ENCODE measurements at places on chromosomes 1 and 21.
A peak's percentile ranks its signal among the peaks of the same experiment; 100 is the strongest.

DNA sequence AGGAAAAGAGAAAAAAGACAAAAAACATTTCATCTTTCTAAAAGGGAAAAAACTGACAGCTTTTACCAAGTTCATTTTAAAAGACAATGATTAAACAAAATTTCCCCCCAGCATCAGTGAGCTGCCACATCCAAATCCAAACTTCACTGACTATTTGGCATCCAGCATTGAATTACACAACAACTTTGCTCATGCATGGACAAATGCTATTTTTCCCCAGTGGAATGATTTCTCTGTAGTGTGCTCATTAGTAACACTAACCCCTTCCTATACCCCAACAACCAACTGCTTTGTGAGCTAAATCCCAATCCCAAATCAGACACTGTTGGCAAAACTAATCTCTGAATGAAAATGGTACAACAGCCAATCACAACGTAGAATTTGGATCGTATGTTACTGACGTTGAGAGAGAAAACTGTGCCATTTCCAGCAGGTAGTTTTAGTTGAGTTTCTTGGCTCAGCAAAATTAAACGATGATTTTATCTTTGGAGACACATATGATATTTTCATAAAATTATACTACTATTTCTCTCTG lies 37.9 kb downstream of the PIK3R3 start:
- no peak for DNase-seq

GRCh38 chr1:200107004-200107470 lies 79.5 kb downstream of the NR5A2 start:
- DNase-seq = no peak

- peak; percentile 22 for DNase-seq
Observed at GRCh38 chr1:61253059-61253735, 170.8 kb downstream of the NFIA start.

DNA sequence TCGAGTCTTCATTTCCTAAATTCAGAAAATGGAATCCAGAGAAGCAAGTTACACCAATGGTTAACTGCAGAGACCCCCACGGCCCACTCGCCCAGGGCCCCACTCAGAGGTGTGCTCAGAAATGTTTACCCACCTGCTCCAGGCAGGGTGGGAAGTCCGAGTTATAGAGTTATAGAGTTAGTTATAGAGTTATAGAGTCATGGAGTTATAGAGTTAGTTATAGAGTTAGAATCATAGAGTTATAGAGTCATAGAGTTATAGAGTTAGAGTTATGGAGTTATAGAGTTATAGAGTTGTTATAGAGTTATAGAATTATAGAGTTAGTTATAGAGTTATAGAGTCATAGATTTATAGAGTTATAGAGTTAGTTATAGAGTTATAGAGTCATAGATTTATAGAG lies 31.7 kb downstream of the UBASH3A start:
- DNase-seq = no peak

DNA sequence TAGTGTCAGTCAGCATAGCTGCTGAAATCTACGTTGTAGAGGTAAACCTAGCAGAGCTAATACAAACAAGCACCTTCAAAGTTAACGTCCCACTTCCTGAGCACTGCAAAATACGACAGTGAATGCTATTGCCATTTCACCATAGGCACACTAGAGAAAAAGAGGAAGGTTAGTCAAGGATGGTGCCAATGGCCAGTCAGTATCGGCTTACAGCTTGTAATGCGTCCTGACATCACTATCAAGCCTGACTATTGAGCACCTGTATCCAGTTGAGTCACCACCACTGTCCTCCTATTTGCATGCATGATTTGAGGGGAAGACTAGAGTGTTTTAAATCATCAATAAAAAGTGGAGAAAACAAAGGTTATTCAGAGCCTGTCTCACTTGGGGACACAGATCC lies 34.4 kb downstream of the NUCKS1 start:
- DNase-seq = no peak

DNA sequence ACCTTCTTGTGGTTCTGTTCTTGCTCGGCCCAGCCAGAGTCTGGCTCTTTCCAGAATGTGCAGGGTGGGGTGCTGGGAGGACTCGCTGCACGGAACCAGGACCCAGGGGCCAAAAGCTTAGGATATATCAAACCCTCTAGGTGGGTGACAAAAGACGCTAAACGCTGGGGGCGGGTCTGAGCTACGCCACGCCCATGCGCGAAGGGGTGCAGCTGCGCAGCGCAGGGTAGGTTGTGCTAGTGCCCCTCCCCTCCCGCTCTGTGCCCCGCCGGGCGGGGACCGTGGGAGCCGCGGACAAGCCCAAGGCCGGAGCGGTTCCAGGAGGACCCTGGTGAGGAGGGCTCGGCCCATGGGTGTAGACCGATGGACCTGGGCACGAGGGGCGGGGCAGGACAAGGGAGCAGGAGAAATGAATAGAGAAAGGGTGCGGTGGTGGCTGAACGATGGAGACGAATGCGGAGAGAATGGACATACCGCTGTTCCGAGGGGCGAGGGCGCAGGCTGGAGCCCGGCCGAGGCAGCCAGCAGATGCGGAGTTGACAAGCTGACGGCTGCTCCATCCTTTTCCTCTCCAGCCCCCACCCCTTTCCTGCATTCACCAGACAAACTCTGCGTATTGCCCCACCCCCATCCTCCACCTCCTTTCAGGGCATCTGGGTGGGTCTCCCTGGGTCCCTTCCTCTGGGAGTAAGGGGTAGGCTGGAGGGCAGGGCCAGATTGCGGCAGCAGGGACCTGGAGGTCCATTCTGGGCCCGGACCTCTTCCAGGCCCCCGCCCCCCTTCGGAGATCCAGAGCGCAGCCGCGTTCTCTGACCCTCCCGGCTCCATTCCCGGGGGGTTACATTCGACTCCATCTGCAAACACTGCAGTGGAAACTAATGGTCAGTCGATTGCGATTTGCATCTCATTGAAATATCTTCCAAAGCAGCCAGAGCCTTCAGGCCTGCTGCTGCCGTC lies at the start of gene RUSC1:
Gene RUSC1 (plus strand): TSS at position 234 of the 957 bp plus-strand sequence. CDS start 880 bp downstream, outside the sequence.
- DNase-seq = no peak

DNA sequence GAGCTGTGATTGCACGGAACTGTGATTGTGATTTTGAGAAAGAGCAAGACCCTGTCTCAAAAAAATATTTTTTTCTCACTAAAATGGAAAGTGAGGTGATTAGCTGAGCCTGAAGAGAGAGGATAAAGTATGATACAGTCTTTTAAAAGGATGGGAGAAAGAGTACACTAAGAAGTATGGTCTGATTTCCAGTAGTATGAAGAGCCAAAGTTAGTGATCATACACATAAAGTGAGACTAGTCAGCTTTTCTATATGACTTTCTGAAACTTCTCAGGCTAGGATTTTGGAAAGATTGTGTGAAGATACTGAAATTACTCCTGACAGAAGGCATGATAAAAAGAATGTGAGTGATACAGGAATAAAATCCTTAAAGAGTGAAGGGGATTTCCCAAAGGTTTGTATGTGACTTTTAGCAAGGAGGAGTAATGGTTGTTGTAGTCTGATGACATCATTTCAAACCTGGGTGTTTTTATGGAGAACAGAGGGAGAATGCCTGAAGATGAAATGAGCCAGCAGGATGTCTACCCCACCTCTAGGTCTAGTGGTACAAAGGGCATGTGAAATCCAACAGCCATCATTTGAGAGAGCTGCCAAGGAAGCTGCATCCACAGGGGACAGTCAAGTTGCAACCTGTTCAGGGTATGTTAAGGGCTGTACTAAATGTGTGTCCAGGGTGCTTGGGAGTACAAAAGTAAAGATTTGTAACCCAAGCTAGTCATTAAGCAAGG lies 157.7 kb downstream of the PIK3R3 start:
- peak; percentile 17 for DNase-seq

GRCh38 chr1:237398751-237399150 lies 356.8 kb downstream of the RYR2 start:
- no peak for DNase-seq

DNA sequence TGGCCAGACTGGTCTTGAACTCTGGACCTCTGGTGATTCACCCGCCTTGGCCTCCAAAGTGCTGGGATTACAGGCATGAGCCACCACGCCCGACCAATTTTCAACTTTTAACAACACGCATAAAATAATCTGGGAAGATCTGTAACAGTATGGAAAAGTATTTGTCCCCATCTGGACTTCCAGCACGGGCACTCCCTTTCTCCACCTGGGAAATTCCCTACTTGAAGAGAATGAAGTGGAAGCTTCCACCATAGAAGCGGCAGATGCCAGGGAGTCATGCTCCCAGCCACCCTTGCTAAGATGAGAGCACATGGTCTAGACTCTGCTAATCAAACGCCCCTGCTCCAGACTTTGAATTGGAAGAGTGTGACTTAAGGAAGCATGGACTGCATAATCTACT lies 9.0 kb upstream of the GPR137B start:
- no peak for DNase-seq

GRCh38 chr1:236425031-236425663 lies 31.1 kb downstream of the EDARADD start:
- peak; percentile 23 for DNase-seq

DNA sequence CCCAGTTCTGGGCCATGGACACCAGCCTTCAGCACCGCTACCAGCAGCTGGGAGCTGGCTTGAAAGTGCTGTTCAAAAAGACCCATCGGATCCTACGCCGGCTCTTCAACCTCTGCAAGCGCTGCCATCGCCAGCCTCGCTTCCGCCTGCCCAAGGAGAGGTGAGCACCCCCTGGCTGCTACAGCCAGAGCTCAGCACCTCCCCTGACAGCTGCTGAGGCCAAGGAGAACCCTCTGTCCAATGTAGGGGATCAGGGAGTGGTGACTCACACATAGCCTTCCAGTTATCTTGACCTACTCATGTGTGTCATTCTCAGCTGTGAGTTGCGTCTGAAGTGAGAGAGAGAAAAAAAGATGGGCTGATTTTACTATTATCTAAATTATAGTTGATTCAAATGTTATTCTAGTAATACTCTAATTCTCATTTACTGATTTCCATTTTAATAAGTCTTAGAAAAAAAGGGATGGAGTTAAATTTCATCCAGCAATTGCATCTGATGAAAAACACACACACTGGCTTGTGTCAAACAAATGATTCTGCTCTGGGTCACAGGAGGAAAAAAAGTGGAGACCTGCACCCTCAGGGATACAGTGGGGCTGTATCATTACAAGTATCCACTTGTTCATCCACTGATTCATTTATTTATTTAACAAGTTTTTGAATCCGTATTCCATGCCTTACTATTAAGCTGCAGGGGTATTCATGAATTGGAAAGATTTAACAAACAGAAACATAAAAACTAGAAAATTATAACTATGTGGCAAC lies 108.0 kb downstream of the BRINP2 start:
- DNase-seq = no peak

DNA sequence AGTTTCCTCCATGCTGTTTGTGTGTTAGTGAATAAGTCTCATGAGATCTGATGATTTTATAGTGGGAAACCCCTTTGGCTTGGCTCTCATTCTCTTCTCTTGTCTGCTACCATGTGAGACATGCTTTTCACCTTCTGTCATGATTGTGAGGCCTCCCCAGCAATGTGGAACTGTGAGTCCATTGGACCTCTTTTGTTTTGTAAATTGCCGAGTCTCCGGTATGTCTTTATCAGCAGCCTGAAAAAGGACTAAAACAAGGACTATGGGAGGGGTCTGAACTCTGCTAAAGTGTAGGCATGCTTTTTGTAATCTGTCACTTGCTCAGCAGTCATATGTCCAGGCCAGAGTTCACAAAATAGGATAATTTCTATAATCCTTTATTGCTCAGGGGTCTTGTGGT lies 164.0 kb upstream of the SNX7 start:
- DNase-seq = no peak

GRCh38 chr1:211258310-211258755 lies 833 bp upstream of the RCOR3 start:
- peak; percentile 59 for DNase-seq

DNA sequence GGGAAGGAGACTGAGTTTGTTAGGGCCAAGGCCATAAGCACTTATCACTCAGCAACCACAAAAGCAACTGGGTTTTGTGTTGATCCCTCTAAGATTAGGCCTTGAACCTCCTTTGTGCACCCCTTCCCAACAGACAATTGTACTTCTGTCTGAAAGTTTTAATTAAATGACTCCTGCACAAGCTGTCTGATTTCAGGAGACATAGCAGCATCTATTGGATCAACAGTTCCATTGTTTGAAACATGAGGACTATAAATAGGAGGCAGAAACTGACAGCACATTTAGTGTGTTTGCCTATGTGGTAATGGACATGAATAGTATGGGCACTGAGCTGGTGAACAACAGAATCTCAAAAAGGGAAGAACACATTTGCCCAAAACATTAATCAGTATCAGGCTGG lies 167.3 kb upstream of the KCNJ6 start:
- DNase-seq = no peak

- no peak for DNase-seq
Observed at GRCh38 chr1:205266611-205267305, 39.0 kb downstream of the TMCC2 start.

DNA sequence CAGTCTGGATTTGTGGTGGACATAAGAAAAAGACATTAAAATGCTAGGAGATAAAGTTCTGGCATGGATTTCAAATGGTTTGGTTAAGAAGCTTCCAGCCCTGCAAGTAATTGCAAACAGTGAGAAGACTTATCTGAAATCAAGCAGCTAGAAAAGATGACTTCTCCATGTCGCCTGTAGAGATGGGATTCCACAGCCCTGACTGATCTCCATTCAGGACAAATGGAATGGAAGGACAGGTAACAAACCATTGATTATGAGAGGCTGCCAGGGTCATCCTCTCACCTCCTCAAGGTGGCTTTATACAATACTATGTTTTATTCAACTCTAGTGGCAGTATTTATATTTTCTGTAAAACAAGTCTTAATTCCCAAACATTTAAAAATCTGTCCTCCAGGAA lies 237.9 kb downstream of the HLX start:
- no peak for DNase-seq

GRCh38 chr1:228369608-228370438 lies 36.8 kb downstream of the TRIM11 start:
- no peak for DNase-seq

DNA sequence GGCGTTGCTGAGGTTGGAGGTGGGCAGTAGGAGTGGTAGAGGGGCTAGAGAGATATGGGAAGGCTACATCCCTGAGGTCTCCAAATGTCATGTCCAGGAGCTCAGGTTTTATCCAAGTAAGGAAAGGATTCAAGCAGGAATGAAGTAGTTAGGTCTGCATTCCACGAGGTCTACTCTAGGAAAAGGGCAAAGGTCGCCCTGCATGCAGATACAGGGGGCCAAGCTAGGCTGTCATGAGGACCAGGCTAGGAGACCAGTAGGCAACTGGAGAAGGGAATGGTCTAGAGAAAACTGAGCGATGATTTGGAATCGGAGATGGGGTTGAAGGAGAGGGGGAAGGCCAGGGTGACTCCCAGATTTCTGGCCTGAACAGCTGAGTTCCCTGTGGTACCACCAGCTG lies 48.7 kb downstream of the IRF2BP2 start:
- DNase-seq = peak; percentile 48

GRCh38 chr1:99062192-99062591 lies 57.5 kb upstream of the PLPPR5 start:
- DNase-seq = no peak

GRCh38 chr1:203448521-203449061 lies 27.0 kb upstream of the PRELP start:
- DNase-seq = no peak

GRCh38 chr1:29832936-29833335 lies 596.6 kb downstream of the PTPRU start:
- DNase-seq = no peak

Data from HuH-7 (cell line).